ENCODE measurements at places on chromosomes 12 and 14. TPM values are rescaled to one million over a fixed set of nuclear protein-coding genes. Genes with fewer than 3 reads are reported as not detected.

DNA sequence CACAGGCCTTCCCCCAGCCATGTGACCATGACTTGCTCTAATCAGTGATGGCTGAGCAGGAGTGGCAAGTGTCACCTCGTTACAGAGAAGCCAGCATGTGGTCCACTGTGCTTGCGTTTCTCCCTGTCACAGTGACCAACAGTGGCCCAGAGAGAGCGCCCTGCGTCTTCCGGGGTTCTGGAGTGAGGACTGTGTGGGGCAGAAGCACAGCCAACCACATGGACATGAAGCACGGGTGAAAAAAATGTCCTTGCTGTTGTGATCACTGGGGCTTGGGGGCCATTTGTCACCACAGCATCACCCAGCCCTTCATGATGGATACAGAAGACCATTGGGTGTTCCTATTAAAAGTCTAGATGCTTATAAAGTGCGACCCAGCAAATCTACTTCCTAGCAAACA lies 174.6 kb upstream of the C14orf180 start:
- H3K4me1 ChIP-seq: no peaks in the 10 kb centered on the region
- no peaks in the 10 kb centered on the region for H3K27me3 ChIP-seq
- no peaks in the 10 kb centered on the region for H3K36me3 ChIP-seq

Gene PLBD1
- 29.2 TPM for total RNA-seq

GRCh38 chr14:92969430-92969829 lies 46.5 kb downstream of the CHGA start:
- peak overlapping the region; percentile 75 for H3K27ac ChIP-seq
- H3K27me3 ChIP-seq: no peaks in the 10 kb centered on the region
- no peak overlapping the region for H3K4me3 ChIP-seq
- peaks cover 30% of the 10 kb centered on the region for H3K4me1 ChIP-seq

DNA sequence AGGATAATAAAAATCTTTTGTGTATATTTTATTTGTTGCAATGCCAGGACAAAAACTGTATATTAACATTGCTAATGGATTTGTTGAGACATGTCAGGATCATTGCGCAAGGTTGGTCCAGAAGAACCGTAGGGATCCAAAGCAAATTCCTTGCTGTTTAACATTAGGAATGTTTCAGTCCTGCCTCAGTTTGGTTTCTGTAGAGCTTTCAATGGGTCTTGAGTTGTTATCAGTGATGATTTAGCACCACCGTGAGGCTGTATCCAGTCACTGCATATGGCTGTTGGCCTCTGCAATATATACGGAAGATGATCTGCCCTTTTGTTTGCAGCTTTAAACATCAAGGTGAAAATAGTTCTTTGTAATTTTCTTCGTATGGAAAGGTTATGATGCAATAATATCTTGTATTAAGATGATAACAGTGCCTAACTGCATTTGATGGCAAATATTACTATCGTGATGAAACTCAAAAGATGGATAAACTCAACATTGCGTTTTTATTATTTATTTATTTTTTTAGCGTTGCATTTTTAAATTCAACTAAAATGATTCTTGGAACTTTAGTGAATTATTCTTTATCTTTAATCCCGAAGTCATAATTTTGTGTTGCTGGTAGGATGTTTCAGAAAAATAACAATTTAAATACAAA lies 231.2 kb downstream of the AKAP6 start:
- DNase-seq: no peak
- H3K27me3 ChIP-seq: no peaks in the 10 kb centered on the region
- H3K4me3 ChIP-seq: no peak overlapping the region
- H3K27ac ChIP-seq: peak overlapping the region; percentile 21
- H3K36me3 ChIP-seq: no peaks in the 10 kb centered on the region
- peaks cover 7% of the 10 kb centered on the region for H3K4me1 ChIP-seq

- H3K27ac ChIP-seq: no peak overlapping the region
Observed at GRCh38 chr14:94795372-94795771, 25.5 kb upstream of the GSC start.
